ENCODE measurements at places on chromosomes 6 and 20. TPM values are rescaled to one million over a fixed set of nuclear protein-coding genes. Genes with fewer than 3 reads are reported as not detected.

Gene LY6G6F
- 7.7 TPM for total RNA-seq

Gene CHMP4B
- 67.0 TPM for total RNA-seq

Gene VNN1
- 2.7 TPM for total RNA-seq

Gene PRR18
- total RNA-seq = not detected

Gene SMLR1
- total RNA-seq = not detected

Gene MOG
- not detected for total RNA-seq
